ENCODE measurements at places on chromosomes 5 and 9.

- no peak for DNase-seq
Measured at GRCh38 chr9:18275313-18275990, 198.5 kb upstream of the ADAMTSL1 start.

DNA sequence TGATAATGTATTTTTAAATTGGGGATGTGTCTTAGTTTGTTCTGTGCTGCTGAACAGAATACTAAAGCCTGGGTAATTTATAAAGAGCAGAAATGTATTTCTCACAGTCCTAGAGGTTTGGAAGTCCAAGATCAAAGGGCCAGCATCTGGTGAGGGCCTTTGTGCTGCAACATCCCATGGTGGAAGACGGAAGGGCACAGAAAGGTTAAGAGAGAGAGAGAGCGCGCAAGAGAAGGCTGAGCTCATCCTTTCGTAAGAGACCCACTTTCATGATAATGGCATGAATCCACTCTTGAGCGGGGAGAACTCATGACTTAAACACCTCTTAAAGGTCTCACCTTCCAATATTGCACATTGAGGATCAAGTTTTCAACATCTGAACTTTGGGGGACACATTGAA is 79.1 kb upstream of the GOLM1 start:
- no peak for DNase-seq

- no peak for DNase-seq
Measured at GRCh38 chr9:970151-970996, 6.1 kb upstream of the DMRT3 start.

- no peak for DNase-seq
Measured at GRCh38 chr5:128472919-128473318, 65.1 kb downstream of the FBN2 start.

DNA sequence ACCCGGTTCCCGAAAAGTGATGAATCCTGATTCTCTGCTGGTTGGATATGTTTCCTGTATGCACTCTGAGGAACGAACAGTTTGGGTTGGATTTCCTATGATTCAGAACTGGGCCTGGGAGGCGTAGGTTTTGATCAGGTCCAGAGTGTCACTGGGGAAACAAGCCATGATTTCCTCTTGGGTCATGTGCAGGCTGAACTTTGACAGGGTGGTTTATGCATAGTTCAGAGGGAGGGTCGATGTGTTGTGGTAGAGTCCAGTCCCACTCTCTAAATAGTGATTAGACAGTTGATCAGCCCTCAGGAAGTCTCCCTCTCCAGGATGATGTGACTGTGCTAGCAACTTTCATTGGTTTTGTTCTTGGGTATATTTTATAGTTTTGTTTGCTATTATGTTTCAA is 17.4 kb downstream of the ATG10 start:
- no peak for DNase-seq

DNA sequence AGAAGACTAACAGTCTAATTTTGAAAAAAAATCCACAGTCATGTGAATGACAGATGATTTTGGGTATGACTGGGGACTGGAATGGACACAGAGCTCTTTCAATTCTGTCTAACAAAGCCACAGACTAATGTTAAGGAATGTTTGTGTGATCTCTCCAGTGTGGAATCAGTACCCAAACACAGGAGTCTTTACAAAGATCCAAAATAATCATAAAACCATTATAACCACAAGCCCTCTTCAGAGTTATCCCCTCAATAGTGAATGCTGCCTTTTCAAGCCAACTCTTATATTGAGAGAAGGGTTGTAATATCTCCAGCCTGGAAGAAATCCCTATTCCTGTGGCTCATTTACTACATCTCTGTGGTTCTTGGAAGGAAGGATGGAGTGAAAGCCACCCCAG is 552.0 kb upstream of the CLINT1 start:
- no peak for DNase-seq

DNA sequence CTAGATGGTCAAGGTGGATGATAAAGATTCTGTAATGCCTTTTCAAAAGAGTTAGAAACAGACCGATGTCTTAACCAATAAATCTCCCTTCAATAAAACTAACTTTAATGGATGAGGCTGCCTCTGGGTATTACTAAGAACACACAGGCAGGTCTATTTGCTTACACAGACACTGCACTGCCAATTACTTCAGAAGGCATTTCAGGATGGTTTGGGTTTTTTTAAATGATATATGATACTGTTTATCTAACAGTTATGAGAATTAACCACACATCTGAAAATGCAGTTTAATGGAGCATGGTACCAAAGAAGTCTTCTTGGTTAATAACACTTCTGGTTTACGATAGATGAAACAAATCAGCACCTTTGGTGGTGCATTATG is 367.9 kb upstream of the GRAMD2B start:
- DNase-seq = no peak

- DNase-seq = no peak
Measured at GRCh38 chr9:12643686-12644085, 49.5 kb upstream of the TYRP1 start.

- no peak for DNase-seq
Measured at GRCh38 chr5:112914584-112914983, 7.4 kb downstream of the REEP5 start.

- no peak for DNase-seq
Measured at GRCh38 chr9:31912636-31913035, 471.8 kb upstream of the ACO1 start.

DNA sequence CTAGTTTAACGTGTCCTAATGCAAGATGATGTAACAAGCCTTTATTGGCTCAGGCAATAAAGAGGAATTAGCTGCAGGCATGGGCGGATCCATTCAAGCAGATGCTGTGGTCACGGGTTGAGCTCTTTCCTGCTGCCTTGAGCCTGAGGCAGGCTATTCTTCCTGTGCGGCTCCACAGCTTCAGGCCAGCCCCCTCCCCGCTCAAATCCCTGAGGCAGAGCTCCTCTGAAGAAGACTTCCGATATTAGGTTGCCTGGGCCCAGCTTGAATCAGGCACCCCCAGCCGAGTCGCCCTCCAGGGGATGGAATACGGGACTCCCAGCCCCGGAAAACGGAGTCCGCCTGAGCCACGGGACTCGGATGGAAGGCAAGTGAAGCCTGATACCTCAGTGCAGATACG is 95.0 kb upstream of the RUFY1 start:
- DNase-seq = no peak

GRCh38 chr5:15643731-15644130 is 143.8 kb downstream of the FBXL7 start:
- DNase-seq = no peak

GRCh38 chr5:129770024-129770820 is 22.3 kb downstream of the MINAR2 start:
- no peak for DNase-seq

DNA sequence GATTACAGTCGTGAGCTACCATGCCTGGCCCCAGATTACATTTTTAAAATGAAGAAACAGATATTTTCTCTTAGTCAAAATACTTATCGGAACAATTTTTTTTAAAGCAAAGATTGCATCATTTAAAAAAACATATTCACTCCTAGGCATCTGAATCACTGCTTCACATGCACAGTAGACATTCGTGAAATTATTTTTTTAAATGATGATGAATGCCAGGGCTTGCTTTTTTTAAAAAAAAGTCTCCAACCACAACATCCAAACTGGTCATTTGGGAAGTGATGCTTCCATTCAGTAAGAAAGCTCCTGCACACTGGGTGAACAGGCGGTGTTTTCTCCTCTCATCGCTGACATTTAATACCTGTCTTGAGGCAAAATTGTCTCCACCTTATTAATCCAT is 223.0 kb upstream of the DMRT1 start:
- DNase-seq = no peak

DNA sequence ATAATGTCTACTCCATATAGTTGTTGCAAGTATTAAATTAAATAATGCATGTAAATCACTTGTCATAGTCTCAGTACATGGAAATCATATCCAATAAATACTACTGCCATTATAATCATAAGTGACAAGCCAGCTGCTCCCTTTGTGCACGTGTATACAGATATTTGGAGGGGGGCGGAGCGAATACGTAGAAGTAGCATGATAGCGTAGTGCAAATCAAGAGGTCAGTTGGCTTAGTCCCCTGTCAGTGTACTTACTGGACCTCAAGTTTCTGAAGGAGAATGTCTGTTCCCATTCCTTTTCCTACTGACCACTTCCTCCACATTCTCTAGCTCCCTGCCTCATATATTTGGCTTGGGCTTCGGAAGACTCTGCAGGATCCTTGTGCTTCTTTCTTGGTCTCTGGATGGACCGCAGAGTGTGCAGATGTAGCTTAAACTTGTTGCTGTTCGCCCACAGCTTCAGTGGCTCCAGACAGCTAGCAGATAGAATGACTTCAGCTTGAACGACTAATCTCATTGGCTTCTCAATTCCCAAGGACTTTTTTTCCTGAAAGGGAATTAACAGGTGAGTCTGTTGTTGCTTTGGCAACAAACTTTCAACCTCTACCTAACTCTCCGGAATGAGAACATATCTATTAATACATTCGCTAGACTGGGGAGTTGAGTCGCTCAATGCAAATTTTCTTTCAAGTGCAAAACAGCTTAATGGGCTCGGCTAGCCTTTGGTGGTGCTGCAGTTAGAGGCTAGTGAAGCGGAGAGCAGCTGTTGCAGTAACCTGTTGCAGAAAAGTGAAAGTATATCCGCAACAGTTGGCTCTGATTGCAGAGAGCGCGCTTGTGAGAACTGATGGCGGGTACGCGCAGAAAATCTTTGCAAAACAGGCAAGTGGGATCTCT is at the start of gene PCDHB1:
TSS of gene PCDHB1 (plus strand) at position 753 of the 899 bp plus-strand sequence. CDS start at position 850, 97 bp downstream.
- no peak for DNase-seq

DNA sequence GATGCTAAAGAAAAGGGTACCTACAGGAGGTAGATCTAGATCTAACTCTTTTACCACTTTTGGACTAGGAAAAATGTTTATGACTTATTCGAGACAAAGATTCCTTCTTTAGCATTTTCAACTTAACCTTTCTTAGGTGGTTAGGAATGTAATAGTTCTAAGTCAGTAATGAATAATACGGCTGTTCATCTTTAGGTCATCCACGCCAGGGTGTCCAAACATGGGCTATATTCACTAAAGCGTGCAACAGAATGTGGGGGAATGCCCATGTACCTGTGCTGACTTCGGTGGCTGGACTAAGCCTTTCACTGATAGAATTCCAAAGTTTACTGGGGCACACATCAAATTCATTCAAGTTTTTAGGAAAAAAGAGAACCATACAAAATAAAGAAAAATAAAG is 164.7 kb downstream of the TSSK1B start:
- no peak for DNase-seq

GRCh38 chr9:2709645-2710101 is 7.6 kb upstream of the KCNV2 start:
- no peak for DNase-seq

GRCh38 chr5:86626149-86626548 is 8.4 kb downstream of the COX7C start:
- no peak for DNase-seq

DNA sequence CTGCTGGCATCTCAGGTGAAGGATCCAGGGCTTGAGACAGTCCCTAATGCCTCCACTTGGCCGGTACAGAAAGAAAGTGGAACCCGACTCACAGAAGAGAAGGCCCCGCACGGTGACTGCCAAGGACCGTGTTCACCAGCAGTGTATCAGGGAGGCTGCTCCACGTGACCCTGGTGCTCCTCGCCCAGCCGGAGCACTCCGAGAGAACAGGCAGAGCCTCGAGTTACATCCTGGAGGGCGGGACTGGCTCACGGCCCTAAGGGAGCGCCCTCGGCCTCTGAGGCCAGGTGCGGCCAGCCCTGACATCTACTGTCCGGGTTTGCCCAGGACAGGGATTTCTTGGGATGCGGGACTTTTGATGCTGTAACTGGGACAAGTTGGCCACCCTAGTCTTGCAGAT is 104.0 kb upstream of the SARDH start:
- no peak for DNase-seq

DNA sequence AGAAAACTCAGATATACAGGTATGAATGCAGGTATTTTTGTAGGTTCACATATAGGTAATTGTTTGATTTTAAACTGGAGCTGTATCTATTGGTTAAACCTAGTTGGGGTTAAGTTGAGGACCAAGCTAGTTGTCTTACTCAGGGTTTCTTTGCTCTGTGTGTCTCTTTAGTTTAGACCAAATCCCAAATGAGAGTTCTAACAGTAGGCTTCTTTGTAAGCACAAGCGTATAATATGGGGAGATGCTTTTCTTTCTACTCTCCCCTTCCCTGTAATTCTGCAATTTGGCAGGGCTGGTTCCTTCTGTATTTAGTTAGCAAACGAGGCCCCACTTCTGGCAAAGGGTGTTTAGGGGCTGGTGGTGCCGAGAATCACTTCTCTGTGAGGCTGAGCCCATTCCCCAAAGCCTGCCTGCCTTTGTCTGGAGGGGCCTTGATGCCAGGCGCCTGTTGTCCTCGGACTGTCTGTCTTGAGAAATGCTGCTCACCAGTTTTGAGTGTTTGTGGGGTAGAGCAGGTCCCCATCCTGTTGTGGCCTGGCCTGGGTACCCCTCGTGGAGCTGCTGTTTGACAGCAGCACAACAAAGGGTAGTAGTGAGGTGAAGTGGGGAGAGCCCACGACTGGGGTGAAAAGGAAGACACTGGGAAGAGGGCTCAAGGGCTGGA is 259.3 kb downstream of the FANCC start:
- DNase-seq = no peak

GRCh38 chr9:115651461-115651860 is 502.1 kb upstream of the PAPPA start:
- no peak for DNase-seq

GRCh38 chr5:1246711-1247431 is 21.7 kb downstream of the SLC6A18 start:
- peak; percentile 74 for DNase-seq

- no peak for DNase-seq
Measured at GRCh38 chr5:178535299-178536175, 54.7 kb downstream of the COL23A1 start.

DNA sequence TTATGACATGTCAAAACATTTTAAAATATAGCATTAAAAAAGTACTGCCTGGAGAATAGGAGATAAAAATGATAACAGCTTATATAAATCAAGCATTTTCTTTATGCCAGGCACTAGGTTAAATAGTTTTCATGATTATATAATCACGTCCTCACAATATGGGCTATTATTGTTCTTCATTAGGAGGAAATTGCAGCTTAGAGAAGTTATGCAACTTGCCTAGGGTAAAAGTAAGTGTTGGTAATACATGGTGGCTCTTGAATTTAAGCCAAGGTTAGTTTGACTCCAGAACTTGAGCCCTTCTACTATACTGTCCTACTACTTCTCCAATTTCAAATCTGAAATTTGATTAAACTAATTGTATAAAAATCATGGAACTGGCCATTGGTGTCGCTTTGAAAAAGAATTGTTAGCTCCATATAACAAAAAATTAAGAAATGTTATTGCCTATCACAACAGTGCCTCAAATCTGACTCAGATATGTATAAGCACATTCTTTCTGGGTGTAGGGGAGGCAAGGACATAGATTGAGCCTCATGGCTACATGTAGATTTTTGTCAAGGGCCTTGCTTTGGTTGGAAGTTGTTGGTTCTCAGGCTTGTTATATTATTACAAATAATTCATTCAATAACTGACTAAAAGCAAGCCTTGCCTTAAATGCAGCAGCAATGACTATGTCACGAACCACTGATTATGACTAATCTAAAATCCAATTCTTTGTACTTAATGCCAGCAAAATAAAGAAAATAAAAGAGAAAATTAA is 223.5 kb upstream of the DAB2 start:
- no peak for DNase-seq

DNA sequence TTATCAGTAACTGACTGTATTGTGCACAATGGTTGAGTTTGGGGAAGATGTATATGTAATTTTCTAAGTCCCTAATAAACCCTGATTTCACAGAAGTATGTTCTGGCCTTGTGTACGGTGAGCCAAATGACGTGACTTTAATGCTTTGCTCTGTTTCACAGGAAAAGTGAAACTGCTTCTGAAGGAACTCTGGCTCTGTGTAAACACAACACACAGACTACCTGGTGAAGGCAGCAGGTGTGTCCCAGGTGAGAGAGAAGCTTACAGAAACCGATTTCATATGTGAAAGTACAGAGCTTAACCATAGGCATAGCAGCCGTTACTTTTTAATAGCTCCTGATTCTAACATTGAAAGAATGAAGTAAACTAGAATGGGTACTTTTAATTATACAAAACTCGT is 31.9 kb downstream of the ICE1 start:
- DNase-seq = no peak

All from HuH-7 (cell line).